ENCODE measurements at places on chromosomes 11 and 22.

DNA sequence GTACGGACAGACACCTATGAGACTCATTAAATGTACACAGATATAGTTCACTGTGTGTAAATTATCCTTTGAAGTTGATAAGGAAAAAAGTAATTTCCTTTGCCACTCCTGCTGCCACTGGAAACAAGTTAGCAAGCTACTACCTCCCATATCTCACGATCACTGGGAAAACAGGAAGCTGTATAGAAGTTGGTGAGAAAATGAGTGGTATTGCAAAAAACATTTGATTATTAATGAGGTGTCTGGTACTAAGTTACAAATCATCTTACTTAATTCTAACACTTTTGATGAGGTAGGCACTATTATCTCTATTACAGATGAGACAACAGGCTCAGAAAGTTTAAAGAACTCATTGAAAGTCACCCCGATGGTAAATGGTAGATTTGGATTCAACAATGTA is 68.5 kb downstream of the GAB2 start:
- no peak for DNase-seq

- DNase-seq: no peak
Observed at GRCh38 chr11:29963796-29964195, 53.0 kb downstream of the KCNA4 start.

GRCh38 chr11:116618461-116618860 is 154.3 kb downstream of the BUD13 start:
- no peak for DNase-seq

DNA sequence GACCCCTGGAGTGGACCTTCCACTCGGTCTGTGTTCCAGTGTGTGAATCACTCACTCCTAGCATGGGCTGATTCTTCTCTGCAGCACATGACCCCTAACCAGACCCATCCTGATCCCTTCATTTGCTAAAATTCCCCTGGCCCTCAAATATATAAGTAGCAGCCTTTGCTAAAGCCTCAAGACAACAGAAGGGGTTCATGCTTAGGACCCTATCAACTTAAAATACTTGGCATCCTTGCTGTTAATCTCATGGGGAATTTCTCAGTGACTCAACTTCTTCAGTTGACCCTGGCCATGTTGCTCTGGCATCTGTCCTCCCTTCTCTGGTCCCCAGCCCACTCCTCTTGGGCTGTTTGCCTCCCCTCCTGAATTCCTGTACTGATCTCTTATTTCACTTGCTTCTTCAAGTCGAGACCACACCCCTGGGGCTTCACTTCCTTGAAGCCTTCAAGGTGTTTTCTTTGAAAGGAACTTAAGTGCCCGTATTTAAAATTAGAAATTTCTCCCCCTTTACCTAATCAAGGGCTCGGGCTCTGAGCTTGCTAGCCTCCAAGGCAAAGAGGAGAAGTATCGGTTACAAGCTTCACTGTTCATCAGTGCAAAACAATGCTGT is 23.6 kb downstream of the NNMT start:
- no peak for DNase-seq

GRCh38 chr11:86938900-86939880 is 16.0 kb downstream of the FZD4 start:
- no peak for DNase-seq

- DNase-seq: no peak
Observed at GRCh38 chr11:64859542-64860414, 15.3 kb upstream of the CDC42BPG start.

GRCh38 chr22:38464992-38465672 is 2.8 kb upstream of the KDELR3 start:
- DNase-seq: no peak

DNA sequence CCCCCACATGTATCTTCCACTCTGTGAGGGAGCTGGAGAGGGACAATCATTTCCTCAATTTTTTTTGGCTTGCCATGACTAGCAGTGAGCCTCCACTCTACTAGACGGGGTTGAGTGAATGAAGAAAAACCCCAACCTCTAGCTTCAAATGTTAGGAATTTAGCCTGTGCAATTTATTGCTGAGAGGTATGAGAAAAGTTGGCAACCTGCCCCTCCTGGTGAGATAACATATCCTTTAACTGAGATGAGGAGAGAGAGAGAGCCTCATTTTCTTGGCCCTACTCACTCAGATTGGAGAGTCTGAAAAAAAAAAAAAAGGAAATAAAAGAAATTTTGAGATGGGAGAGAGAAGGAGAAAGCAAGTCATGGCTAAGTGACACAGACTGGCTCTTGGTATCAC is 218.2 kb upstream of the CARD18 start:
- no peak for DNase-seq

DNA sequence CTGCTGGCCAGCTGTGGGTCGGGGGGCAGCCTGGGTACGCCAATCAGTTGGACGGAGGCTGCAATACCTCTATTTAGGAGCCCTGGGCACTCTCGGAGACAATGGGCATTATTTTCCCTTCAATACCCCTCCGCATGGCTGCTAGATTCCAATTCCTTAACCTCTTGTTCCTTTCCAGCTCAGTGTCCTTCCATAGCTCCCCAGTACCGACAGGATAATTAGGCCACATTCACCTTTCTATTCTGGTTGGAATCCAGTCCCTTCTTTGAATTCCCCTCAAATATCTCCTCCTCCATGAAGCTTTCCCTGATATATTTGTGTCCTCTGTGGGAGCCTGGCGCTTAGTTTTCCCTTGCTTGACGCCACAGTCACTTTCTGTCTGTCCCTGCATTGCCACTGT is 4.2 kb upstream of the BIK start:
- no peak for DNase-seq

- no peak for DNase-seq
Observed at GRCh38 chr11:37353192-37353591, 755.2 kb upstream of the RAG2 start.

GRCh38 chr11:124776865-124777645 is 15.0 kb upstream of the ESAM start:
- DNase-seq: no peak

DNA sequence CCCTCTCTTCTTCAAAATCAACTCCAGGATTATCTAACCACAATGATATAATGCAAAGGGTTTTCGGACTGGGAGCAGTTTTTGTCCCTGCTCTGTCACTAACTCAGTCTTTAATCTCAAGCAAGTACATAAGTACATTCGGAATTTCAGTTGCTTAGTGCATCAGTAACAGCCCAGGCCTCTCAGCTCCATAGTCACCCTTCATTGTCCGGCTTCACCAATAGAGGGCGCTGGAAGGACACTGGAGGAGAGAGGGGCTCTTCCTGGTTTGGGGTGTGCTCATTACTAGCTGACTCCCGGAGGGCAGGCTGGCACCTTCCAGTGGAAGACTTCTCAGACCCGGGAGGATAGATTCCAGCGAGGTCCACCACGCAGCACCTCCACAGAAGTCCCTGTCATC is 90.4 kb upstream of the PDGFD start:
- no peak for DNase-seq

- DNase-seq: no peak
Observed at GRCh38 chr11:60790726-60791125, 5.6 kb downstream of the MS4A10 start.
